ENCODE measurements at places on chromosomes 12 and 14.

DNA sequence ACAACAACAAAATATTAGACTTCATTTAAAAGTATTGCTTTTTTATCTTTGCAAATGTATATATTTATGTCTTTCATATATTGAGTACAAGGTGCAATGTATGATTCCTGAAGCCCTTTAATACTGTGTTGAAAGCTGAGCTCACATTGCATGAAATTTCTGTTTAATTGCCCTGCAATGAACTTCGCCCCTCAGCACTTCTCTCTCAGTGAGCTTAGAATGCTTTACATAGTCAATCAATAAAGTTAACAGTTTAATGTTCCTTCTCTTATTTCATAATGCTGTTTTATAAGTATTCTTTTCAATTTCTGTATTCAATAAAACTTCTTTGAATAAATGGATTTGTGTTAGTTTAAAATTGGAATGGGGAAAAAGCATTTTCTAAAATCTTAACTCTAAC lies 607.1 kb downstream of the SOX5 start:
- no peak for DNase-seq

- DNase-seq, result no peak
Observed at GRCh38 chr14:53964249-53964648, 7.6 kb upstream of the BMP4 start.

- no peak for DNase-seq
Observed at GRCh38 chr12:68591734-68592418, 18.8 kb upstream of the RAP1B start.

GRCh38 chr14:29858299-29858698 lies 69.3 kb downstream of the PRKD1 start:
- no peak for DNase-seq

DNA sequence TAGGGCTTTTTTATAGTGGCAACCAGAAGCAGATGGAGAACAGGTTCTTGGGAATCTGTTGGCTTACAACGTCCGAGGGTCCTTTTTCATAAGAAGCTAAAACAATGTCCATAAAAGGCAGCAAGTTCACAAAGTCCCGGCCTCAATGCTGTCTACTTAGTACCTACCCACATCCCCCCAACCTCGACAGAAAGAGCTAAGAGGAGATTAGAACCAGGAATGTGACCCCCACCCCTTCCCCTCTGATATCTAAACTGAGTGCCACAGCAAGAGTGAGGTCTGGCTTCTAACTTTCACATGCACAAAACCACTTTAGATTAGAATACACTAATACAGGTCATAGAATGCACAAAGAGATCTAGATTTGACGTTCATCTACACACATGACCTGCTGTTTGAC lies 4.5 kb downstream of the DPF3 start:
- DNase-seq, result no peak

DNA sequence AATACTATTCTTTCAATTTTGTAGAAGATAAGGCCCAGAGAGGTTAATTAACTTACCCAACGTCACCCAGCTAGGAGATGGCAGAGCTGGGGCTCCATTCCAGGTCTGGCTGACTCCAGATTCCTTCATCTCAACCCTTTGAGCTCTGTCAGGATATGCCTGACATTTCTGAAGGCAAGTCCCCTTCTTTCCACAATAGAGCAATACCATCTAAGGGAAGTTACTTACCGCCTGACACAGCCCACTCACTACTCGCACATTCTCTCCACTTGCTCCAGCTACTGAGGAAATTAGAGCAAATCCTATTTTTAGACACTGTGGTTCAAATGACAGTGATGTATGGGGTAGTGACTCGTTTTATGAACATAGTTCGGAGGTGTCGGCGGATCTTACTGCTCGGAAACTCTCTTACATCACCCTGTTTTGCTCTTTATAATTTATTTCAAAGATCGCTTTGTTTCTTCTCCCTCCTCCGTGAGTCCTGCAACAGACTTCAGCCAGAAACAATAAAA lies 2.0 kb upstream of the WSCD2 start:
- DNase-seq, result no peak

DNA sequence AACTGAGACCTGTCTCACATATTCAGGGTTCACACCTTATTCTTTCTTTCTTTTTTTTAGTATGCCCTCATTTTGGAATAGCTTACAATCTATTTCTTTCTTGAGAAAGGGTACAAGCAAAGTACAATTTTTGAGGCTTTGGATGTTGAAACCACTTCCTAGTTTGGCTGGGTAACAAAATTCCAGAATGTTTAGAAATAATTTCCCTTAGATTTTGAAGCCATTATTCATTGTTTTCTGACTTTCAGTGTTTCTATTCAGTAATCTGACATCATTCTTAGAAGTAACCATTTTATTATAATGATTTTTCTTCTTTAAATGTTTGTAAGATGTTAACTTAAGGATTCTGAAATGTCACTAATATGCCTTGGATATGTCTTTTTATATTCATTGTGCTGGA lies 28.2 kb downstream of the ST8SIA1 start:
- DNase-seq, result peak; percentile 37

DNA sequence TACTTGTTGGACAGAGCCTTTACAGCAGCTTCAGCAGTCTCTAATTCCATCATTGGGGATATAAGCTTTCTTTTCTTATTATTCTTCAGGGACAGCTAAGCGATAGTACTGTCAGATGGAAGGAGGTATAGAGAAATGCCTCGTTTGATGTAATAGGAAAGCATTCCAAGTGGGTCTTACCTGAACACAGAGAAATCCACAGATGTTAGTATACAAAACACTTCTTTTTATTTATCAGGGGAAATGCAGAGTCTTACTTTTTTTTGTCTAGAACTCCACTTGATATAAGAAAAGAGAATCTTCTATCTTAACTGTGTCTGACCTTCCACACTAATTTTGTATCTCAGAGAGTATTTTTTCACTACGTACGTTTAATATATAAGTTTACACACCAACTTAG lies 1.9 kb downstream of the SYT1 start:
- DNase-seq, result no peak

GRCh38 chr14:75886636-75887348 lies 95.0 kb downstream of the TGFB3 start:
- peak; percentile 48 for DNase-seq

DNA sequence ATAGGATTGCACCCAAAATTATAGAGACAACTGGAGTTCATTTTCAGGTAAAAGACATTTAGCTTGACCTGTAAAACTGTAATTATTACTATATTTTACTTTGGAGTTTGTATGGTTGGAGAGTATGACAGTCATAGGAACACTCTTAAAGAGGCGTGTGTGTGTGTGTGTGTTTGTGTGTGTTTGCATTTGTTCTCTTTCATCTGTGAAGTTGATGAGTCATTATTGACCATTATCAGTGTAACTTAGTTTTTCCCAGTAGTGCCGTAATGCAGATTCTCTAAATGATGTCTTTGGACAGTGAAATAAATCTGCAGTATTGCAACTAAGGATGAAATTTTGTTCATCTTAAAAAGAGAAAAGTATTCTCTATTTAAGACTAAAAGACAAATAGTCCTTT lies 13.0 kb downstream of the WASHC4 start:
- no peak for DNase-seq

DNA sequence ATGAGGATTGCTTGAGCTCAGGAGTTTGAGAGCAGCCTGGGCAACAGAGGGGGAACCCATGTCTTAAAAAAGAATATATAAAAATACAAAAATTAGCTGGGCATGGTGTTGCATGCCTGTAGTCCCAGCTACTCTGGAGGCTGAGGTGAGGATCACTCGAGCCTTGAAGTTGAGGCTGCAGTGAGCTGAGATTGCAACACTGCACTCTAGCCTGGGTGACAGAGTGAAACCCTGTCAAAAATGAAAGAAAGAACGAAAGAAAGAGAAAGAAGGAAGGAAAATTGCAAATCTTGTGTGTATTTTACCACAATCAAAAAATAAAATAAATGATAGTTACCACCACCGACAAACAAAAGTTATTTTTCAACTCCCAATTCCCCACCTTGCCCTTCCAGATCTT lies 45.3 kb downstream of the SPRING1 start:
- DNase-seq, result no peak

DNA sequence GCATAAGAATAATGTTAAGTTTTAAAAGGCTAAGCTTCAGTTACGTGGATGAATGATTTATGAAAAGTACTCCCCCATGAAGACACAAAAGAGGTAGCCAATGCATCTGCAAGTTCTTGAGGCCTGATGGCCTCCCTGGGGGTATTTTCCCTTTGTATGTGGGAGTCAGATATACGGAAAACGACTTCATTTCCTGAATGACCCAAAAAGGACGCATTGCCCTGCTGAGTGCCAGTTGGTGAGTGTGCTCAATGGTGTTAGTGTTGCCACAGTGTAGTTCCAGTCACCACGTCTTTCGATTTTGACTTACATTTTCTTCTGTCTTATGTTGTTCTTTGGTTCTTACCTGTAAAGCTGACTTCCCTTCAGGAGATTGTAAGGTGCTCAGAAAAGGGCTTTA lies 8.0 kb downstream of the ETV6 start:
- DNase-seq, result no peak

GRCh38 chr14:55540847-55541773 lies 38.9 kb upstream of the KTN1 start:
- no peak for DNase-seq

- DNase-seq, result no peak
Observed at GRCh38 chr12:96211988-96212387, 17.8 kb downstream of the ELK3 start.

DNA sequence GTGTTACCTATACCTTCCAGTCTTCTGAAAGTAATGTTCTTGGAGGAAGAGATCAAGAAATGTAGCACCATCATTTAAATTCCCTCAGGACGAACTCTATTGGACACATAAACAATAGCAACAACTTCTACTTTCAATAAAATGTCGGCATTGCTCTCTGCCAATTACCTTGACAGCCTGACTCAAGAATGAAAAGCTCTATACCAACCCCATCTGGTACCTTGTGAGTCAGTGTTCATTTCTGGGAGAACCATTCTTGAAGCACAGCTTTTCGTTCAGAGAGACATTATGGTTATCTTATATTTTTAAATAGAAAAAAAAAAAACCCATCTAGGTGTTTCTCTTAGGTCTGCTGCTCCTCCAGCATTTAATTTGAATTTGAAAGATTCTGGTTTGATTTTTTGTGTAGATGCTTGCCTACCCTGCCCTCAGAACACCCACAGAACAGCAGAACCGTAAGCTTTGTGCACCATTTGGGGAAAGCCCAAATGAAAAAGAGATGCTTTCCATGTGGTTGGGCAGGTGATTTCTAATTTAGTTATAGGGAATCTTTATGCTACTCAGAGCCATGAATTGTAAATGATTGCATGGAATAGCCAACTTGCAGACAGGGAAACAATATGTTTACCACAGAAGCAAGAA lies 156.0 kb downstream of the SAMD4A start:
- DNase-seq, result peak; percentile 47

DNA sequence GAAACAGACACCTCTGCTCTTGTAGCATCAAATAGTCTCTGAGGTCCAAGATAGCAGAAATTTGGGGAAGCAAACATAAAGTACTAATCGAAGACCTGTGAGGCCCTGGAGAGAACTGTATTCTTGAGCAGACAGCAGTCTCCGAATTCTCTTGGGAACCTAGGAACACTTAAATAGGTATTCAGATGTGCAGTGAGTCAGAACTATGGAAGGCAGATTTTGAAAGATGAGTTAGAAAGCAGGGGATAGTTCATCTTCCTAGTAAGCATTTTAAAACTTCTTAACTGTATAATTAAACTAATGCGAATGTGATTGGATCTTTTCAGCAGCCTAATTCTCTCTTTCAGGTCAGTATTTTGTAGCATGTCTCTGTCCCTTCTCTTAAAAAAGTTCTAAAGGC lies 30.6 kb downstream of the NAA30 start:
- peak; percentile 3 for DNase-seq

DNA sequence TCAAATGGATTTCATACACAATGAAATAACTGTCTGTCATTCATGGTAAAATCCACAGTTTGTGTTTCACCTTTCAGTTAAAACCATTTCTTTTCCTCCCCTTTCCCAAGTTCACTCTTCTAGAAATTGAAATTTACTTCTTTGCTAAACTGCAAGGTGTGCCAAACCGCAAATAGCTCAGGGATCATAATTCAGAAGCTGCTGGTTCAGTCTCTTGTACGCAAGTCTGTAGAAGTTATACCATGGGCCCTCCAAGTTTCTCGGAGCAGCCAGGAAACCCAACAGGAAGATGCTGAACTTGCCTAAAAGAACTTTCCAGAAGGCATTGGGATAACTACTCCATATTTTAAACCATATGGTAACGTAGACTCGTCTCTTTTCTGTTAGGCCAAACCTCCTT lies 268.9 kb downstream of the FLRT2 start:
- no peak for DNase-seq

- no peak for DNase-seq
Observed at GRCh38 chr14:93745603-93746273, 42.5 kb downstream of the PRIMA1 start.

GRCh38 chr14:89641495-89642175 lies 224.6 kb upstream of the FOXN3 start:
- DNase-seq, result no peak

DNA sequence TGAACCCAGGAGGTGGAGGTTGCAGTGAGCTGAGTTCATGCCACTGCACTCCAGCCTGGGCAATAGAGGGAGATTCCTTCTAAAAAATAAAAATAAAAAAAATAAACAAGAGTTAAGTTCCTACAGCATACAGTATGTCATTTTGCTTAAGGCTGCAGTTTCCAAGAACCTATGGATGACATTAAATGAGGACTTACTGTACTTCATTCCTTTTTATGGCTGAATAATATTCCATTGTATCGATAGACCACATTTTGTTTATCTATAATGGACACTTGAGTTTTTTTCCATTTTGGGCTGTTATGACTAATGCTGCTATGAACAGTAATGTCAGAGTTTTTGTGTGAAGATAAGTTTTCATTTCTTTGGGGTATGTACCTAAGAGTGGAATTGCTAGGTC lies 17.4 kb downstream of the RASAL1 start:
- no peak for DNase-seq

- no peak for DNase-seq
Observed at GRCh38 chr14:71722885-71723284, 209.3 kb upstream of the RGS6 start.

- DNase-seq, result peak; percentile 66
Observed at GRCh38 chr12:15677726-15678201, 111.4 kb downstream of the EPS8 start.

DNA sequence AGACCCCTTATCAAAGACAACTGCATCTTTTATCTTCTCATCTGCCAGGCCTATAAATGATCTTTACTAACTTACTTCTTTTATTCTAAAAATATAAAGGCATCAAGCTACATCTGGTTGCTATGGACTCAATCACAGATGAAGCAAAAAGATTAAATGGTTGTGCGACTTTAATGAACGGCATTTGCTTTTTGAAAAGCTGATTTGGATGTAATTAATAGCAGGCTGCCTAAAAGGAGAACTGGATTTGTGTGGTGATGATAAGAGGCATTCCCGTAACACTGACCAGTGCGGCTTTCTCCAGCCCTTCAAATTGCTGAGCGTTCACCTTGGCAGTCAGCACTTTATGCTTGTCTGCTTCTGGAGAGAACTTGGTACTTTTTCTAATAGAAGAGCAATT lies 103.8 kb downstream of the ARMH4 start:
- no peak for DNase-seq

- no peak for DNase-seq
Observed at GRCh38 chr14:72597252-72598233, 296.4 kb downstream of the DPF3 start.

All from fibroblast of skin of scalp (primary cell).